ENCODE measurements at places on chromosomes 4 and X. TPM values are rescaled to one million over a fixed set of nuclear protein-coding genes. Genes with fewer than 3 reads are reported as not detected.

GRCh38 chrX:42538405-42538804 is 239.6 kb downstream of the PPP1R2C start:
- DNase-seq: no peak

DNA sequence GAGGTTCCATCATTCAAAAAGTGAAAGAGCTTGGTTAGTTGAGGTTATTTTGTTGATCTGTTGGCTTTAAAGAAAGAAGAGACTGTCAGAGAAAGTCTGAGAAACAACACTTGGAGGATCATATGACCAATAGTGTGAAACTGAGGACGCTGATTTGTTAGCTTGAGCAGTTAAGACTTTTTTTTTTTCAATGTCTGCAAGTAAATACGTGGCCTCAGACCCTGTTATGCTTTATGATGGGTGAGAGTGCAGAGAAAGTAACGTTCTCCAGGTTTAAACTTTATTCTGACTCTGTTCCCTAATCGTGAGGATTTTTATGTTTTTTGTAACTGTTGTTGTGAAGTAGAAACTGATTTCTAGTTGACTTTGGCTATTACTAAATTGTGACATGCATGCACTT is 45.9 kb downstream of the GAB1 start:
- DNase-seq: no peak

Gene AKAP14
- not detected for total RNA-seq

GRCh38 chrX:134382821-134383220 is 77.1 kb upstream of the HPRT1 start:
- DNase-seq: no peak

DNA sequence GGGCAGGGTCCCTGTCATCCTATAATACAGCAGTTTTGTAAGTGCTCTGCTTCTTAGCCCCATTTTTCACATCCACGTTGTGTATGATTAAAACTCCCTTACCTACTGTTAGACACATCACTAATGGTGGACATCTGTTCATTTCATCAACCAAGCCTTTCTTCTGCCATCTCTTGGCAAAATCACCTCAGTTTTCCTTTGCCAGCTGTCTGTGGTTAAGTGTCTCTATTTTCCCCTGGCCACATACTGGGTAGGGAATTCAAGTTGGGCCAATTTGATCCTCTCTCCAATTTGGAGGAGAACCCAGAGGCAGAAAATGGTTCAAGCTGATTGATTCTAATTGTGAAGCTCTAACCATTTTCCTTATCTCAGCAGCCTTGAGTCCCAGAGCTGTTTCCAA is 436.1 kb downstream of the PCDH7 start:
- no peak for DNase-seq

Gene MAOB
- 3.2 TPM for total RNA-seq

DNA sequence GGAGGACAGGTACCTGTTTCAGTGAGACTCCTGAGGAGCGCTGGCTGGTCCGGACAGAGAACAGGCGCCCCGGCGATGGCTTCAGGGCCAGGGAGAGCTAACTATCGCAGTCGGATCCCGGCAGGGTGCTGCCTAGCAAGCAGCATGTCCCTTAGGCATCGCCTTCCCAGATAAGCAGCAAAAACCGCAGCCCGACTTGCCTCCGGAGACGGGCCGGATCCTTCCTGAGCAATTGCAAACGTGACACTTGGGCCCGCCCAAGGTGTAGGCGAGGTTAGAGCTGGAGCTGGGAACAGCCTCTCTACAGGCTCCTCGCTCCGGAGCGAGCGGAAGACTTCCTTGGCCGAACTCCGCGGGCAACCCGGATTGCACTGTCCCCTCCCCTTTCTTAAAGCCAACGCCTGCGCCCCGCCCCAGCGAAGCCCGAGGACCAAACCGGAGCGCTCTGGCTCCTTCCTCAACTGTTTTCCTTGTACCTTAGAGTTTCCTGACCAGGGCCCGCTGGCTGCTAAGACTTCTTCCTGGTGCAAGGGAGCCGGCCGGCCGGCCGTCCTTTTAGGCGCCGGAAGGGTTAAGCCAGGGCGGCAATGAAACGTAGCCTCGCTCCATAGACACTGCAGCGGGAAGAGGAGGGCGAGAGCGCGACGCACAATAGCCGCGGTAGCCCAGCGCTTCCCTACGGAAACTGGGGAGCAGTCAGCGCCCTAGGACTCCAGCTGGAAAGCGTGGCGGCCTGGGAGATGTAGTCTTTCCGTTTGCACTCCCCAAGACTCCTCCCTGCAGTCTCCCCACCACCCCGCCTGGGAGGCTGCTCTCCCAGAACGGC is at the start of gene OPHN1:
OPHN1 (minus strand) TSS at position 341 of the 826 bp plus-strand sequence. CDS start 475 bp downstream, outside the sequence.
- peak; percentile 88 for DNase-seq

GRCh38 chr4:28228561-28229491 is 1368.2 kb downstream of the STIM2 start:
- DNase-seq: no peak

GRCh38 chr4:34678431-34678830 is 1565.9 kb downstream of the ARAP2 start:
- no peak for DNase-seq

DNA sequence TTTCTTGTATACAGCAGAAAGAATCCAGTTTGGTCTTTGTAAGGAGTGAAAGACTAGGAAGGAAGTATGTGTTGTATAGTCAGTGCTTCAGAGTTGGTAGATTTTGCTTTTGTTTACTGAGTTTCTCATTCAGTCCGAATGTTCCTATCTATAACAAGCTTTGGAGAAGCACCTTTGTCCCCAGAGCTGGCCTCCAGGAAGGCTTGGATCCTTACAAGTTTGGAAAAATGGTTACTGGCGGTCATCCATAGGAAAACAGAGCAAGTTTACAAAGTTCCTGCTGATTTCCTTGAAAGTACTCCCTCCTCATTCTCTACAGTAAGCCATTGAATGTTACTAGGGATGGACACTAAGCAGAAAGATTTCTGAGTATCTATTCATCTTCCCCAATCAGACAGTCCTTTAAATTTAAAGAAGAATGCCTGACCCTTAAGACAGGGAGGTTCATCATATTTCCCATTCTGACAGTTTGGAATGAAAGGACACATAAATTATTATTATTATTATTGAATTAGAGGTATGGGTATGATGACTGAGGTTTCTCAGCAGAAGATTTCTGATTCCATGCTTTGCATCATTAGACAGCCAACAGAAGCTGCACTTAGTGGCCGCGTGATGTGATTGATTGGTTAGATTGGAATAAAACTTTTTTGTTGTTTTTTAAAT is 35.8 kb downstream of the FAT4 start:
- DNase-seq: no peak

- no peak for DNase-seq
Measured at GRCh38 chr4:13851085-13851940, 223.8 kb upstream of the BOD1L1 start.

Gene MXRA5
- 26.4 TPM for total RNA-seq

- DNase-seq: no peak
Measured at GRCh38 chr4:36163198-36163597, 81.1 kb downstream of the ARAP2 start.

Gene MORF4L2
- total RNA-seq: 540 TPM

Gene ASB12
- 0.44 TPM for total RNA-seq

DNA sequence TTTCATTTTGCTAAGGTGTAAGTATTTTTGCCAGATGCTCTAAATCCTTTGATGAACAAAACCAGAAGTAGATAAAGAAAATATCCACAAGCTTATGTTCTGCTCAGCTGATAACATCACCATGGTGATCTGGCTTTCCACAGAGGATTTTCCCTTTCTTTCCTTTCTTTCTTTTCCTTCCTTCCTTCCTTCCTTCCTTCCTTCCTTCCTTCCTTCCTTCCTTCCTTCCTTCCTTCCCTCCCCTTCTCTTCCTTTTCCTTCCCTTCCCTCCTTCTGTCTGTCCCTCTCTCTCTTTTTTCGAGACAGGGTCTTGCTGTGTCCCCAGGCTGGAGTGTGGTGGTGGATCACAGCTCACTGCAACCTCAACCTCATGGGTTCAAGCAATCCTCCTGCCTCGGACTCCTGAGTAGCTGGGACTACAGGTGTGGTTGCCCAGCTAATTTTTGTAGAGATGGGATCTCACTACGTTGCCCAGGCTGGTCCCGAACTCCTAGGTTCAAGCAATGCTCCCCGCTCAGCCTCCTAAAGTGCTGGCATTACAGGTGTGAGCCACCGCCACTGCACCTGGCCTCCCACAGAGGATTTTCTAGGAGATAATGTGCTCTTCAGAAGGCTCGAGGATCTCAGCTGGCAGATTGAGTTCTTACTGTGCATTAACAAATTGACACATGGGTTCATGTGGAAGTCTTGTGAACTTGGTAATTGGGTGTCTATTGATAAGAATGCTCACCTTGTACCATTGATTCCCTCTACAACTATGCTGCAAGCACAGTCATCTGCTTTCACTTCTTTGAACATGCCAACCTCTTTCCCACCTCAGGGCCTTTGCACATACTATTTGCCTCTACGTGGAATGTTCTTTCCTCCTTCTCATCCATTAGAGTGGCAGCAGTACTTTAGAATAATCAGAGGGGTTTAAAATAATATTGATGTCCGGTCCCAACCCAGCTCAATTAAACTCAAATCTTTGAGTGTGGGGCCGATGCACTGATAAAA is 1.4 kb upstream of the RHOH start:
- no peak for DNase-seq

- no peak for DNase-seq
Measured at GRCh38 chr4:21134994-21135393, 434.7 kb downstream of the PACRGL start.

GRCh38 chr4:120472447-120473131 is 405.9 kb upstream of the MAD2L1 start:
- DNase-seq: no peak

GRCh38 chr4:141301216-141301615 is 80.5 kb downstream of the ZNF330 start:
- no peak for DNase-seq

Gene TMPRSS11F
- not detected for total RNA-seq

GRCh38 chr4:15936495-15936894 is 2.0 kb downstream of the FGFBP1 start:
- no peak for DNase-seq

Gene HTR2C
- total RNA-seq: not detected

Gene TRAM1L1
- 4.1 TPM for total RNA-seq

- DNase-seq: no peak
Measured at GRCh38 chrX:6666624-6667023, 131.7 kb upstream of the VCX3A start.

GRCh38 chrX:41118156-41118555 is 32.9 kb downstream of the USP9X start:
- DNase-seq: no peak

DNA sequence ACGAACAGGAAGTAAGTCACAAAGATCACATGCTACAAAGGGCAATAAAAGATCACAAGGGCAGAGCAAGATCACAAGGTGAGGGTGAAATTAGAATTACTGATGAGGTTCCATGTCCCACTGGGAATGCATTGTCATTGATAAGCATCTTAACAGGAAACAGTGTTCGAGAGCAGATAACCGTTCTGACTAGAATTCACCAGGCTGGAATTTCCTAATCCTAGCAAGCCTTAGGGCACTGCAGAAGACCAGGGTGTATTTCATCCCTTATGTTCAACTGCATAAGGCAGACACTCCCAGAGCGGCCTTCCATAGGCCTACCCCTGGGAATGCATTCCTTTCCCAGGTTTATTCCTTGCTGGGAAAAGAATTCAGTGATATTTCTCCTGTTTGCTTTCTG is 980.6 kb upstream of the LCORL start:
- DNase-seq: no peak

Gene GDPD2
- not detected for total RNA-seq

- DNase-seq: no peak
Measured at GRCh38 chr4:47238667-47239066, 207.3 kb downstream of the GABRB1 start.

Gene SLC10A4
- total RNA-seq: 0.18 TPM

DNA sequence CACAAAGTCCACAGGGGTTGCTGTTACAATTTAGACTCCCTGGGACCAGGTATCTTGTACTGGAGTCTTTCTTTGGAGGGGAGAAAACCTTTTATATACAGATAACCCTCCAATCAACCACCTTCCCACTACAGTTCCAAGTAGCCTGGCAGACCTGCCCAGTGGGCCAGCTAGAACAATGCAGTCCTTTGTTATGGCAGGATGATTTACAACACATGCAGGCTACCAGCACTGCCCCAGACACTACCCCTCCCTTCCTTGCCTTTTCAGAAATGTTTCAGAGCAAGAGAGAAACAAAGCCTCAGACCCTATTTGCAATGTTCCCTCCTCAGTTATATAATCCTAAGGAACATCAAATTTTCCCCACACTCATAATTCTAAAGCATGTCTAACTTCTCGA is 11.1 kb downstream of the RASL11B start:
- no peak for DNase-seq

Gene GPR173
- 8.5 TPM for total RNA-seq

GRCh38 chr4:89904524-89904923 is 9.9 kb downstream of the MMRN1 start:
- no peak for DNase-seq

DNA sequence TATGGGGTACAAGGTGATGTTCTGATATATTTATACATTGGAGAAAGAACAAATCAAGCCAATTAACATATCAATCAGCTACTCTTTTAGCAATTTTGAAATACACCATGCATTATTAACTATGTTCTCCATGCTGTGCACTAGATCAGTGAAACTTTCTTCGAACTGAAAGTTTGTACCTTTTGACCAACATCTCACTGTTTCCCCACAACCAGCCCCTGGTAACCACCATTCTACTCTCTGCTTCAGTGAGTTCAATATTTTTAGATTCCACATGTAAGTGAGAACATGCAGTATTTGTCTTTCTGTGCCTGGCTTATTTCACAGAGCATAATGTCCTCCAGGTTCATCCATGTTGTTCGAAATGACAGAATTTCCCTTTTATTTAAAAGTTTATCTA is 246.1 kb upstream of the VCX start:
- DNase-seq: no peak

DNA sequence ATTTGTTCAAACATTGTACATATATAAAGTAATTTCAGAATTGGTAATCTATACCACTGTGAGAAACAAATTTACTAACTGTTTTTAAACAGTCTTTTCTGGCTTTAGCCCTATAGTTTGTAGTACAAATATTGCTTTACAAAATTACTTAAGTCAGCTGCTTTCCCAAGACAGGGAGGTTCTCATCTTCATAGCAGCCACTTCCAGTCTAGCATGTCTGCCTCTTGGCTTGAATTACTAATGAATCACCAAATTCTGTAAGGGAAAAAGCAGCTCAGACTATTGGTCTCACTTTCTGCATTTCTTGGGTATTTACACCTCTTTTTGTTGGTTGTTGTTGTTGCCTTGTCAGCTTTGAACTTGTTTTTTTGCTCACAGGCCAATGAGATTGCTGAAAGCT is 187.2 kb downstream of the NPFFR2 start:
- no peak for DNase-seq

DNA sequence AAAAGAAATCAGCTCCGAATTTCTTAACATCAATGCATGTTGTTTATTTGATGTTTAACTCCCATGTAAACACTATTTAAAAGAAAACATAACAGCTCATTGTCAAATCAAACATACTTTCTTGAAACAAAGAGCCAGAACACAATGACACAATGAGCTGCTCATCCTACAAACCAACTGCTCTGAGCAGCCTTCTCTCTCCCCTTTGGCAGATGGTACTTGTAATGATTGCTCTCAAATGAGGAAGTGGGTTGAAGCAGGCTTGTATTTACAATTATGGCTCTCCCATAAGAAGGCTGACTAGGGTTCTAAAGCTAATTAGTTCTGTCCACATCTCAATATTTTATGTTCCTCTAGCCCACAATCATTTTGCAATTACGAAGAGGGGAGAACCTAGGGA is 637.8 kb upstream of the ADGRL3 start:
- DNase-seq: no peak

- no peak for DNase-seq
Measured at GRCh38 chr4:180106122-180106521, 2137.1 kb upstream of the TENM3 start.

Data from chondrocyte (in vitro differentiated cells).